ENCODE measurements at places on chromosomes 1 and 21.

DNA sequence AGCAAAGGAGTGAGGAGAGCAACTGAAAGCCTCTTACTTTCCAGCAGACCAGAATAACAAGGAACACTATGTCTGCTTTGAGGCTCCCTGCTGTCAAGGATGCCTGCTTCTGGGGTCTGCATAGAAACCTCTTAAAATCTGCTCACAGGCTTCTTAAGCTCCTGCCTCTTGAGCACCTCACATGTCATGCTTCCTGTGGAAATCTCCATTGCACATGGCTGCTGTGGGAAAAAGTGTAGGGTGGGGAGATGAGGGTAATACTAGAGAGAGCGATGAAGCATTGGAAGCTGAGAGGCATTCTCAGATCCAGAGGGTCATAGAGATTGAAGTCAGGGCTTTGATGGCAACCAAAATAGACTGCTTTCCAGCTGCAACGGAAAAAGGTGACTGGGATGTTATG, 6.2 kb upstream of the HLX start:
- no peak for DNase-seq

- DNase-seq, result no peak
Measured at GRCh38 chr1:67687198-67687545, 2.2 kb downstream of the GADD45A start.

DNA sequence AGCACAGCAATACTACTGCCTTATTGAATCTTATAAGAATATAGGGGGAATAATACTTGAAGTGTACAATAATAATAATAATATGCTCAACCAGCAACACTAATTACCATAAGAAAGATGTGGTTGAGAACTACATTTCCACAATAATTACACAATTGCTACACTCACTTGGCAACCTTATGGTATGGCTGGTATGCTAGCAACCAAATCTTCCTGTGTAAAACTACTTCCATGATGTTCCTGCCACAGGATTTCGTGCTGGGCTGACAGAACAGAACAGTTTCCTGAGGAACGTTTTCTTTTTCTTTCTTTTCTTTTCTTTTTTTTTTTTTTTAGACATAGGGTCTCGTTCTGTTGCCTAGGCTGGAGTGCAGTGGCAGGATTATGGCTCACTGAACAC, 50.6 kb downstream of the KIF26B start:
- no peak for DNase-seq

GRCh38 chr1:27403065-27403726, 10.8 kb downstream of the GPR3 start:
- no peak for DNase-seq

DNA sequence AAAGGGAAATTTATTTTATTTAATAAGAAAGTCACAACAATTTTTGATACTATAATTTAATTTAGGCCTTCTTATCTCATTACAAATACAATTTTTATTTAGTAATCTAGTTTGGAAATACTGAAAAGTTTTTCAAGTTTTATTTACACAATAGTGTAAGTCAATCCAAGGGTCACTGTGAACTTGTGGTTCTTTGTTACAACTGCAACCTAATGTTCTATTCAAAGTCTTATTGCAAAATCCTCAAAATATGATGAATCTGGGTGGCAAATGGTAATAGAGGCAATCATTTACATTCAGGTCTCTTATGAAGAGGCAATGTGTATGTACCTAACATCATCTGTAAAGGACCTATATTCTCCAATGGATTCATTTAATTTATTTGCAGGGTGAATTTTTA, 421.2 kb downstream of the DPYD start:
- DNase-seq, result no peak

DNA sequence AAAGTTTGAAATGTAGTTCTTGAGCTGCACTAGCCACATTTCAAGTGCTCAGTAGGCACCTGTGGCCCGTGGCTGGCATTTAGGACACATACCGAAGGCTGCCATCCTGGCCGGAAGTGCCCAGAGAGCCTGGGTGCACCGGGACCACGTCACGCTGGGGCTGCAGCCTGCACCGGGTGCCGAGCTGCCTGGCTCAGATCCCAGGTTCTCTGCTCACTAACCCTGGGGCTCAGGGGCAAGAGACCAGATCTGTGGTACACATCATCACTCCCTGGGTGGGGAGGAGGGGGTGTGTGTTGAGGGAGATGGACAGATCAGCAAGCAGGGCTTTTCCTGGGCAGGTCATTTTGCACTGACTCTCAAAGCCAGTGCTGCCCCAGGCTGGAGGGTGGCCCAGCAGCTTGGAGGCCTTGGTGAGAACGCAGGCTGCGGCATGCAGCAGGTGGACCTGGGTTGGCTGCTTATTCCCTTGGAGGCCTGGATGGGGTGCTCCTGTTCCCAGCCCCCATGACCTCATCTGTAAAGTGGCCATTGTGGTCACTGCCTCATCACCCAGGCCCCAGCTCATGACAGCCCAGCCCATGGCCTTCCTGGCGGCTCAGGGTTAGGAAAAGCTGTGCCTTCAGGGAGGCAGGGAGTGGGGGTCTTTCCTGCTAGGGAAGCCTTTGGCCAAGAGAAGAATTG, 23.6 kb downstream of the TMEM201 start:
- DNase-seq, result no peak

DNA sequence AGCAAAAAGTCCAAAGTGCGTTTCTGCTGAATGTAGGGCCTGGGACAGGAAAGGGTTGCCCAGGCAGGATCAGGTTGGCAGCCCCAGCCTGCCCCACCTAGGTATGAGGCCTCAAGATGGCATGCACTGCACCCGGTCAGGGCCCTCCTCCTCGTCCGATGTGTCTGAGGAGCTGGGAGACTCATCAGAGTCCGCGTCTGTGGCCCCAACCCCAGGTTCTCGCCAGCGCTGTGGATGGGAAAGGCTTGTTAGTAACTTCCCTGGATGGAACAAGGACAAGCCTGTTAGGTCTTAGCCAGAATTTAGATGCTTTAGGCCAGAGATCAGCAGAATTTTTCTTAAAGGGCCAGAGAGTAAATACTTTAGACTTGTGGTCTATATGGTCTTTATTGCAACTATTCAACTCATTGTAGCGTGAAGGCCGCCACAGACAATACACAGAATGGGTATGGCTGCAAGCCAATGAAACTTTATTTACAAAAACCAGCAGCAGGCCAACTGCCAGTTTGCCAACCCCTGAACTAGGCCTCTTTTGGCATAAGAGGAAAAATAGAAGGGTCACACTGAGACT, 12.4 kb downstream of the PEA15 start:
- DNase-seq, result no peak

DNA sequence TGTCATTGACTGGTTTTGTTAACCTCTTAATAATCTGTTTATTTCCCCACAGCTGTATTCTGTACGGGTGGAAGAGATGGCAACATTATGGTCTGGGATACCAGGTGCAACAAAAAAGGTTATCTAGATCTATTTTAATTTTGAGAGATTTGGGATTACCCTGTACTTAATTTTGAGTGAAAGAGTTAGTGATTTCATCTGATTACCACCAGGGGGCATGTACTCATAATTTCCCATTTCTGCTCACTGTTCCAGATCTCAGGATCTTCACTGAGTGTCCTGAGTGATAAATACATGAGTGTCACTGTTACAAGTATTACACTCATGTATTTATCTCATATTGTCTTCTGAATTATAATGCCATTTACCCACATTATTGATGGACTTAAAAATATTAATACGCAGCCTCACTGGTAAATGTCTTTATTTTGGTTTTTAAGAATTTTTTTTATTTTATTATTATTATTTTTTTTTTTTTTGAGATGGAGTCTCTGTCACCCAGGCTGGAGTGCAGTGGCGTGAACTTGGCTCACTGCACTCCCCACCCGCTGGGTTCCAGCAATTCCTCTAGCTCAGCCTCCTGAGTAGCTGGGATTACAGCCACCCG, 27.4 kb downstream of the DTL start:
- DNase-seq, result no peak

GRCh38 chr1:100077531-100077930, 55.2 kb downstream of the SASS6 start:
- no peak for DNase-seq

Measured in activated CD8-positive, alpha-beta memory T cell treated with anti-CD3 and anti-CD28 coated beads for 1 hour (primary cell).